ENCODE measurements at places on chromosomes 11 and 22. TPM values are rescaled to one million over a fixed set of nuclear protein-coding genes. Genes with fewer than 3 reads are reported as not detected.

- DNase-seq: no peak
Observed at GRCh38 chr11:108524422-108524821, 26.2 kb upstream of the POGLUT3 start.

DNA sequence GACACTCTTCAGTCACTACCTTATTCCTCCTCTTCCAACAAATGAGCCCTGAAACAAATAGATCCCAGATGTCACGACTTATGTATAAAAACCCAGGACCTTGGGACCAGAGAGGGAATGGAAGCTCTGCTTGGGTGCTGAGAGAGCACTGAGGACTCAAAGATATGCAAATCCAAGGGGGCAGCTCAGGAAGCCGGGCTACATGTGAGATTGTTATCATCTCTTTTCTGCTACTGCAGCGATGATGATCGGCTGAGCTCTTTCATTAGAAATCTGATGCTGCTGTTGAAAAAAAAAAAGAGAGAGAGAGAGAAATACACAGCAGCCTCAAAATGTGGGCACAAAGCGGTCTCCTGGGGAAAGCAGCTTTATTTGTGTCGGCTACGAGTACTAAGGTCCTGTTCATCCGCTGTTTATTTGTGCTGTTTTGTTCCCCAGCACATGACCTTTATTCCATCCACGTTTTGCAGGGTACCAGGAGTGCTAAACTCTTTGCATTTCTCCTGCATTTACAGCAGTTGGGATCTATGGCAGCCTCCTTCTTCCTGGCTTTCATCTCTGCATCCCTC lies 120.2 kb downstream of the TRIM29 start:
- DNase-seq: no peak

DNA sequence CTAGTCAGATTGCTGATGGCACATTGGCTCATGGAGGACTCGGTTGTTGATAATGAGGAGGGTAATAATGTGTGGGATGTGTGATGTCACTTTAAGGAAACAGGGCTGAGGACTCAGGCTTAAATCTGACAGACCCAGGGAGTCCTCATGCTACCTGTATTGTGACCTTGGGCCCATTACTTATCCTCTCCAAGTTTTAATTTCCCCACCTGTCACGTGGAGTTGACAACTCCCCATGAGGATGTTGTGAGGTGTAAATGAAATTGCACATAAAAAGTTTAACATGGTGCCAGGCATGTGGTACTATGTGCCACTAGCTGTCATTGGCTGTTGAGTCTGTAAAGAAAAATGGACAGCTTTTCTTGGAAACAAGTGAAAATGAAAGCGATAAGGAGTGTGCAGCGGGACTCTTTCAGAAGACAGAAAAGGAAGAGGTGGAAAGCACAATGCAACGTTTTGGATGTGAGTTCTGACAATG lies 15.3 kb downstream of the IL10RA start:
- DNase-seq: no peak

The CAPN1 gene
- 31.9 TPM for total RNA-seq

The MS4A4A gene
- 14.1 TPM for total RNA-seq

The CNIH2 gene
- 1.6 TPM for total RNA-seq

The KRTAP5-7 gene
- not detected for total RNA-seq

The SART1 gene
- total RNA-seq: 35.4 TPM

The TFIP11 gene
- 39.6 TPM for total RNA-seq

Measured in thymus (tissue), 14 donors.